ENCODE measurements at places on chromosomes 3 and 15.

GRCh38 chr3:65560901-65561300, 477.8 kb downstream of the MAGI1 start:
- DNase-seq, result no peak

GRCh38 chr15:60790641-60791040, 311.7 kb upstream of the ICE2 start:
- no peak for DNase-seq

DNA sequence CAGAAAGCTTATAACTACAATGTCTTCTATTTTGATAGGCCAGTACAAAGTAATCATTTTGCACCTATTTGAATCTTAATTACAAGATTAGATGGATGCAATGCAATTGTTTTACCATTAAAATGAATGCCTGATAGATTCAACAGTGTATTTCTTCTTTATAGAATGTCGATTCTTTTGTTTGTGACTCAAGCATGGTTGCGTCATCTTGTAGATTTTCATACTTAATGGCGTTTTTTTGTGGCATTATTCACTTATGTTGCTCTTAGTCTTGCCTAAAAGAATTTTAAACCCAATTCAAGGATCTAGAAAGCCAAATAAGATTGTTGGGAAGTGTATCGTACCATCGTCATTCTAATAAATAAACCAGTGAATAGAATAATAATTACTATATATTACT, 21.4 kb downstream of the ZBTB38 start:
- no peak for DNase-seq

DNA sequence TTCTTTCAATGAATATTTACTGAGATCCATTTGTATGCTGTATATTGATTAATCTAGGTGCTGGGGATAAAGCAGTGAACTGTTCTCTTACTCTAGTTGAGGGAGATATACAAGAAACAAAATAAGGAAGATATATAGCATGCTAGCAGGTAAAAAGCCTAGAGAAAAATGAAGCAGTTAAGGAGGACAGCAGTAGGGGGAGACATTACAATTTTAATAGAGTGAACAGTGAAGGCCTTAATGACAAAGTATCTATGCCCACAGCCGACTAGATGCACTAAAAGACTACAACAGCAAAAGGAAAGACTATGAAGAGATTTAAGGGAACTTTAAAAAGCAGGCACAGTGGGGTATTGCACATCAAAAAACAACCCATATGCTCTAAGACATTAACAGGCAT, 81.4 kb downstream of the XRN1 start:
- DNase-seq, result no peak

GRCh38 chr3:12187448-12188327, 29.0 kb upstream of the TIMP4 start:
- peak; percentile 80 for DNase-seq

DNA sequence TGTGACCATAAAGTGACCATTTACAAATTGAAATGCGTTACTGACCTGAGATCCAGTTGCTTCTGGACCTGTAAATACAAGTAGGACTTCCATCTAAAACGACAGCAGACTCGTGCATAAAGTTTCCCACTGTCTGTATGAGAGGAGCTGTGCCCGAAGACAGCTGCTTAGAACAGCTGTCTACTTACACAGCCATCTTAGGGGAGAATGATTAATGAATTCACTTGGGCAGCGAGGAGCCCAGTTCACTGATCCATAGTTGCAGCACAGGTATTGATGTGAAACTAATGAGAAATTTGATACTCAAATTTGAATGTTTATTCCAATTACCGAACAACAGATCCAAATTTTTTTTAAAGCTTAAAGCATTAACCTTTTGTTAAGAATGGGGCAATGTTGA, 748.1 kb downstream of the NR2F2 start:
- DNase-seq, result no peak

DNA sequence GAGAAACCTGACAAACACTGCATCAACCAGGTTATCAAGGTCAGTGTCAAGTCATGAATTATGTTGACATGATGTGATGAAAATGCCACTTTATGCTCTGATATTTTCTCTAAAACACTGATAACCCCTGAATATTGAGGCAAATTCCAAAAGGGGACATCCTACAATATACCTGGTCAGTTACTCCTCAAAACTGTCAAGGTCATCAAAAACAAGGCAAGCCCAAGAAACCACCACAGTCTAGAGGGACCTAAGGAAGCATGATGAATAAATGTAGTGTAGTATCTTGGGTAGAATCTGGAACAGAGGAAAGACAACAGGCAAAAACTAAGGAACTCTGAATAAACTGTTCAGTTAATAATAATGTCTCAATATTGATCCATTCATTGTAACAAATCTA, 275.3 kb upstream of the THRB start:
- no peak for DNase-seq

DNA sequence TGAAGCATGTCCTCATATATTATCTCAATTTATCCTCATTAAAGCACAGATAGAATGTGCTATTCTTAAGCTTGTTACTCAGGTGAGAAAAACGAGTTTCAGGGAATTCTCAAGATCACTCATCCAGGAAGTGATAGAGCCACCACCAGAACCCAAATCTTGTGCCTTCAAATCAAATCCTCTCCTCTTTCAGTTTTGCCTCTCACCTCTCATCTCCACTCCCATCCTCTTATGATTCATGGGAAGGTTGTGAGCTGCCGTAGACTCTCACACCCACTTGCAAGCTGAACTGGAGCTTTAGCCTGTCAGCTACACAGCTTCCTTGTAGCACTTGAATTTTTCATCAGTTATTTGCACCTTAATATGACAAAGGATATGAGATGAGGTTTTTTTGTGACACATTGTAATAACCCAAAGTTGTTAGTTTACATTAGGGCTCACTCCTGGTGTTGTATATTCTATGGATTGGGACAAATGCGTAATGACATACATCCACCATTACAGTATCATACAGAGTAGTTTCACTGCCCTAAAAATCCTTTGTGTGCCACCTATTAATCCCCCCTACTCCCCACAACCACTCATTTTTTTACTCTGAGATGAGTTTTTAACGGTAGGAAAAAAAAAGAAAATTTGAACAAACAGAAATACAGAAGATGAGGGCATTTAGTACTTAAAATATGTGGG, 25.7 kb downstream of the GPR15 start:
- DNase-seq, result no peak

GRCh38 chr15:90799639-90800170, 68.7 kb upstream of the FURIN start:
- no peak for DNase-seq

DNA sequence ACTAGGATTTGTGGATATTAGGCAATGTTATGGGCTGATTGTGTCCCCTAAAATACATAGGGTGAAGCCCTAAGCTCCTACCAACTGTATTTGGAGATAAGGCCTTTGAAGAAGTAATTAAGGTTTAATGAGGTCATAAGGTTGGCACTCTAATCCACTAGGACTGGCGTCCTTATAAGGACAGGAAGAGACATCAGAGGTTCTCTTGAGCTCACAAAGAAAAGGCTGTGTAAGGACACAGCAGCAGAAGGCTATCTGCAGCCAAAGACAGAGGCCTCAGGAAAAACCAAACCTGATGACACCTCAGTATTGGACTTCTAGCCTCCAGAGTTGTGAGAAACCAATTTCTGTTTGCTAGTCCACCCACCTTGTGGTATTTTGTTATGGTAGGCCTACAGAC, 416.7 kb downstream of the ZBTB20 start:
- no peak for DNase-seq

GRCh38 chr3:9843715-9844438, at the start of gene RPUSD3:
RPUSD3 (minus strand) TSS chr3:9844008; CDS start chr3:9843990, 18 bp downstream.
- peak; percentile 93 for DNase-seq

GRCh38 chr3:193680220-193680619, 87.2 kb downstream of the OPA1 start:
- DNase-seq, result no peak

DNA sequence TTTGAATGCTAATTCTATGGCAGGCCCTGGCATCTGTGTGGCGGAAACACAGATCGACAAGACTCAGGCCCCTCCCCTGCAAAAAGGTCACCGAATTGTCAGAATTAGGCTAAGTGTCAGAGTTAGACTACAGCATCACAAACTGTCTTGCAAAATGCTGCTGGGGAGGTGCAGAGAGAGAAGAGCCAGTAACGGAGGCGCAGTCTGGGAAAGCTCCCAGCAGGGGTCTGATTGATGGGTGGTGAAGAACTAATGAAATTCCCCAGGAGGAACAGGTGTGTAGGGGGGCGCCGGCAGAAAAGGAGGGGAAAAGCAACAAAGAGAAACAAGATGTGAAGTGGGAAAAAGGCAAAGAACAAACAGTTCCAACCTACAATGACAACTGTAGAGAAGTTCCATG, 72.7 kb upstream of the TAMM41 start:
- DNase-seq, result no peak

DNA sequence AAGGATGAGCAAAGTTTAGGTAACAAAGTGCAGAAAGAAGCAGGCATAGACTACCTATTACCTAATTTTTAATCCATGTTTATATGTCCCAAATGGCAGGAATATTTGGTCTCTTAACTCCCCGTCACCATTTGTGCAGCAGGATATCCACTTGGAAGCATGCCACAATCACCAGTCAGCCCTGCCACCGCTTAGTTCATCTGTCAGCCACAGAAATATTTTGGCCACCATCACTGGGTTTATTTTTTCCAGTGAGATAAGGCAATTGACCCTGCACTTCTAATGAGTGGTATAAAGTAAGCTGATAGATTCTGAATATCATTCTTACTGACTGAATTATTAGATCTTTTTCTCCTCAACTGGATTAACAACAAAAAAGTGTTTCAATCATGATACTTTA, 152.9 kb upstream of the SOX2 start:
- no peak for DNase-seq

DNA sequence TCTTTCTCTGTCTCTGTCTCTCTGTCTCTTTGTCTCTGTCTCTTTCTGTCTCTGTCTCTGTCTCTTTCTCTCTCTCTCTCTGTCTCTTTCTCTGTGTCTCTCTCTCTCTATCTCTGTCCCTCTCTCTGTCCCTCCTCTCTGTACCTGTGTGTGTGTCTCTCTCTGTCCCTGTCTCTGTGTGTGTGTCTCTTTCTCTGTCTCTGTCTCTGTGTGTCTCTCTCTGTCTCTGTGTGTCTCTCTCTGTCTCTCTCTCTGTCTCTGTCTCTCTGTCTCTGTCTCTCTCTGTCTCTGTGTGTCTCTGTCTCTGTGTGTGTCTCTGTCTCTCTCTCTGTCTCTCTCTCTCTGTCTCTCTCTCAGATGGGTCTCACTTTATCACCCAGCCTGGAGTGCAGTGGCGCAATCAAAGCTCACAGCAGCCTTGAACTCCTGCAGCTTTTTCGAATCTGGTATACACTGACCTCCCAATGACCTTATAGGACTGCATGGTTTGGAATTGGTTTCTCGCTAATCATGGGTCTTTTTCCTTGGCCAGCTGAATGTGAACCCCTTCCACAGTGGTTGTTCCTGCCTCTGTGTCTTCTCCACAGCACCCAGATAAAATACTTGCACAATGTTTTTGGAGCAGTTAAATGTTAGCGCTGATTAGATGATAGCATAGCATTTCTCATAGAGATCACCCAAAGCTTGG, 102.6 kb upstream of the KLHL25 start:
- no peak for DNase-seq

GRCh38 chr3:53921296-53921695, 29.6 kb upstream of the SELENOK start:
- DNase-seq, result no peak

GRCh38 chr15:51405693-51406523, 64.5 kb downstream of the GLDN start:
- DNase-seq, result no peak

DNA sequence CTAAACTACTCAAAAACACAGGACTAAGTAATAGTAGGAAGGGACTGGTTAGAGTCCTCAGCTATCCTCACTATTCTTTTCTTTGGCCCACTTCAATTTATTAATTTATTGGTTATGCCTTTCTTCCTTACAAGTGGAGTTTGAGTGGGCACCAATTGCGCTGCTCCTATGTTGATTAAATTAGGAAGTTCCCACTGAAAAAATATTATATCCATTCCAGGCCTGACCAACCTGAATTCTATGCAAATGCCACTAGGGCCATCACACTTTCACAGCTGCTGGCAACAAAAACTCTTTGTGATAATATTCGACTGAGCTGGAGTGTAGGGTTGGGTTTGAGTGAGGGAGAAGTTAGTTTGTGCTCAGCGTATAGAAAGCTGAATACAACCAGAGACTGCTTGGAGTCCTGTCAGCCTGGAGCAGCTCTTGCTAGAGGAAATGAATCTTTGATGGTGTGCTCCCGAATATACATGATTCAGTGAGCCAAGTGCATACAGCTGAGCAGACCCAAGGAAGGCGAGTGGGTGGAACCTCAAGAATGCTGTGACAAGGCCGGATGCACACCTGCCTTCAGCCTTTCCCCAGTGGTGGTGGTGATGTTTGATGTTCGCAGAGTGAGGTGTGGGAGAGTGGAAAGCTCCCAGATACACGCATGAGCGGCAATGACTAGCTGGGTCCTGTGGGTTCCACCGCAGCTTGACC, 1.5 kb downstream of the ARHGEF3 start:
- peak; percentile 63 for DNase-seq

- DNase-seq, result no peak
These were observed 16.9 kb downstream of the TGFBR2 start for GRCh38 chr3:30623351-30623750.

DNA sequence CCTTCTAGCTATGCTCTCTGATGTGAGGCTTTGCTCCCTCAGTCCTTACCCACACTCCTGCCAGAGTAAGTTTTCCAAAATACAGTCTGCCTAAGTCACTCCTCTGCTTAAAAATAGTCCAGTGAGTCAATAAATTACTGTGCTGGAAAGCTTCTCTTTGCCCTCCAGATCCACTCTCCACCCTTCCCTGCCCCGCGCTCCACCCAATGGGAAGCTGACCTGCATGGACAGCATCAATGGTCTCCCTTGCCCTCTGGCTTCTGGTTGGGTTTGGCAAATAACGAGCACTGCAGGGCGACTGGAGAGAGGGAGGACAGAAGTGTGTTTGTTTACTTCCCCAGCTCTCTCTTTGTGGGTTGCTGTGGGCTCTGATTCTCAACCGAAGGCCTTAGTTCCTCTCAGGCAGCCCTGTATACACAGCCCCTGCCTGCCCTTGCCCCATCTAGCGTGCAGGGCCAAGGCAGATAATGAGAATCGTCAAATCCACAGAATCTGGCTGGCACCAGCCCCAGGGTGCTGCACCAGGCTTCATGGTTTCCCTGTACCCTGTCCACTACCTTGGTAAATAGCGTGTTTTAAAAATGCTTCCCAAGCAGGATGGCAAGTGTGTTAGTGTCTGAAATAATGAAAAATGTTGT, 110.4 kb downstream of the ADAMTSL3 start:
- DNase-seq, result no peak

DNA sequence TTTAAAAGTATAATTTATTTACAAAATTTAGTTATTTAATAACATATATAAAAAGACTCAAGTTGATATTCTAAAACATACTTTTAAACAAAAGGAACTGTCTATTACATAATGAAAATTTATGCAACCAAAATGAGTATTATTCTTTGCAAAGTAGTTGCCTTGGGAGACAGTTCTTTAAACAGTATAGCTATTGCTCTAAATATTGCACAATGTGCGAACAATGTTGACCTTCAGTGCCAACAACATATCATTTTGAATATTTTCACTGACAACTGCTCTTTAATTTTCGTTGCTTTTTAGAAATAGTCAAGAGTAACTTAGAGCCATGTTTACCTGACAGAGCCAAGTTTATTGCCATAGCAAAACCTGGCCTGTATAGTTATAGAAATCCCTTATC, 124.9 kb downstream of the ZBTB20 start:
- DNase-seq, result no peak
